ENCODE measurements at places on chromosomes 4 and X.

DNA sequence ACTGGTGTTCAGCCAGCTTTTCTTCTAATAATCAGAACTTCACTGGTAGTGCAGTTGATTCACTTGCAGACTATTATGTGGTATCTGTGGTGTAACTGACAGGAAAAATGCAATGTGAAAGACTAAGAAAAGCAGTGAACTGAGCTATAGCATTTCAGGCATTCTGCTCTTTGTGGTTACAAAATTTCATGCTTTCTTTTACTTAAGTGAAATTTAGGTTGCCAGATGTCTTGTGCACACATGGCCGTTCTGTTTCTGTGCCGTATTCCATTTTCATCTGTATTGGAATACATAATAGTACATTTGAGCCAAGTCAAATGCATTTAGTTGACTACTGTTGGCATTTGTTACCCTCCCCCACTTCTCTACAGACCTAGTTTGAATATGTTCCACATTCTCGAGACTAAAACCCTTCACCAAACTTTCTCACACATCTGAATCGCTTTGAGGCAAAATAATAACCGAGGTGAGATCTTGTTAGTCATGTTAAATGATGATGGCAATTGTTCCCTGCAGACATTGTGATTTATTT, 8.2 kb downstream of the RTL3 start:
- no peak for DNase-seq

DNA sequence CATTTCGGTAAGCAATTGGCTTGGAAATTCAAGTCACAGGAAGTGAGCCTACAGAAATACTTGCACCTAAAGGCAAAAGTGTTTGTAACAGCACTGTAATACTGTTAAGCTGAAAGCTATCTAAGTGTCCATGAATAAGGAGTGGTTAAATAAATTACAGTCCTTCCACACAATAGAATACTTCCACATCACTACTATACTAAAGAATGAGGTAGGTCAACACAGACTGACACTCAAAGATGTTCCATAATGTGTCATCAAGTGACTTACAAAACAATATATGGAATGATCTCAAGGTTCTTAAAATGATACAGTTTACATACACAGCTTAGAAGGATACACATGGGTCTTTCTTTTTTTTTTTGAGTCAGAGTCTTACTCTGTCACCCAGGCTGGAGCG, 27.0 kb downstream of the SLC10A6 start:
- no peak for DNase-seq

- no peak for DNase-seq
These were observed 25.9 kb downstream of the HAND2 start for GRCh38 chr4:173504181-173504503.

DNA sequence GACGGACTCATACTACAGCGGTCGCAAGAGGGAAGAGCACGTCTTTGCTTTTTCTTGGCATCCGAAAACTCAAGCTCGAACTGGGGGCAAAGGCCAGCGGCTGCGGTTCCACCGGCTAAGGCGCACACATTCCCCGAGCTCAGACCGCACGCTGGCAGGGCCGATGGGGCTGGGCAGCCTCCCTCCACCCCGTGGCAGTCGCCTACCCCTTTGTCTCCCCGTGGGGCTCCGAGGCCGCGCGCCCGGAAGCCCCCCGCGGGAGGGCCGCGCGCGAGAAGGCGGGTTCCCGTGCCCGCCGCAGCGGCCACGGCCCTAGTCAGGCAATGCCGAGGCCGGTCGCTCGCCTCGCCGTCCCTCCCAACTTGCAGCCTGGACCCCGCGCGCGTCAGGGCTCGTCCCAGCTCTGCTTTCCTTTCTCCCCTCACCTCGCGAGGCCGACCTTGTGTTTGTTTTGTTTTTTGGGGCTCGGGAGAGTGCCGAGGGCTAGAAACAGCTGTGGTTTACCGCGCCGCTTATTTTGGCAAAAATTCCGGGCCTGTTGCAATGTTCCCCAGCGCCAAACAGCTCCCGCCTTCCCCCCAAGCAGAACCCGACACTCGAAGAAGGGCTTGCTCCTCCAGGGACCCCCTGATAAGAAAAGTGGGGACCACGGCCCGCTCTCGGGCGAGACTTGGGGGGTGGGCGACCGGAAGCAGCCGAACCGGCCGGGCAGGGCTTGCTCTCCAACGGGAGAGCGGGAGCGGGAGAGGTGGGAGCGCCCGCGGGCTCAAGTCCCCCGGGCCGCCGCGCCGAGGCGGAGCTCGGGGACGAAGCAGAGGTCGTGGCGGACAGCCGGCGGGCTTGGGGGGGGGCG, 561 bp upstream of the N4BP2 start:
- peak; percentile 55 for DNase-seq

- DNase-seq = no peak
These were observed 43.7 kb upstream of the FAM9C start for GRCh38 chrX:13088156-13088487.

Measured in trophoblast cell (in vitro differentiated cells and primary cell).